ENCODE measurements at places on chromosomes 2 and 18. TPM values are rescaled to one million over a fixed set of nuclear protein-coding genes. Genes with fewer than 3 reads are reported as not detected.

The RAPH1 gene
- 25.2 TPM for total RNA-seq

The HOXD12 gene
- not detected for total RNA-seq

The ZRANB3 gene
- 0.61 TPM for total RNA-seq

The C2orf78 gene
- not detected for total RNA-seq

The REG3G gene
- not detected for total RNA-seq

The RAX gene
- total RNA-seq: not detected

Data from esophagus squamous epithelium (tissue), 5 donors.